ENCODE measurements at places on chromosomes 2 and 18. TPM values are rescaled to one million over a fixed set of nuclear protein-coding genes. Genes with fewer than 3 reads are reported as not detected.

Gene PTGR3
- 14.5 TPM for total RNA-seq

Gene CDCA7
- total RNA-seq: 3.1 TPM

Gene ARL4C
- 7.5 TPM for total RNA-seq

Gene TMEM198
- 3.4 TPM for total RNA-seq

Gene ABCB11
- not detected for total RNA-seq

Gene TBR1
- not detected for total RNA-seq

Gene KANSL1L
- total RNA-seq: 28.3 TPM

Gene EPAS1
- total RNA-seq: 489 TPM

Gene TCF7L1
- total RNA-seq: 0.33 TPM

Gene SIX2
- 2.0 TPM for total RNA-seq

Gene RNF181
- total RNA-seq: 125 TPM

Gene POTEJ
- not detected for total RNA-seq

Gene LGALSL
- total RNA-seq: 3.1 TPM

Gene CDK5R2
- not detected for total RNA-seq

Gene ACKR3
- total RNA-seq: 202 TPM

Gene GALNT13
- 48.7 TPM for total RNA-seq

Gene MAP2
- 1.5 TPM for total RNA-seq

Gene CRYGC
- total RNA-seq: not detected

Gene CFAP65
- not detected for total RNA-seq

Gene SH2D6
- under 0.01 TPM for total RNA-seq

Gene NAT8
- total RNA-seq: not detected

Gene PLGLB1
- total RNA-seq: 1.1 TPM

Gene LOXL3
- not detected for total RNA-seq

Gene FHOD3
- not detected for total RNA-seq

Gene UGT1A8
- not detected for total RNA-seq

Gene GKN2
- not detected for total RNA-seq

Gene PPP1R1C
- 5.5 TPM for total RNA-seq

Gene GCG
- not detected for total RNA-seq

Gene SALL3
- total RNA-seq: 0.11 TPM

Gene HOXD12
- total RNA-seq: not detected

Gene SCYGR4
- not detected for total RNA-seq

Gene CD8B
- not detected for total RNA-seq

Gene ALPP
- 19.2 TPM for total RNA-seq

Gene TUBA3E
- 0.22 TPM for total RNA-seq

Gene MALL
- 2.9 TPM for total RNA-seq

Gene GYPC
- total RNA-seq: 207 TPM

Gene B3GNT7
- total RNA-seq: 0.65 TPM

Gene C2orf66
- 0.11 TPM for total RNA-seq

Gene ATOH8
- total RNA-seq: 0.39 TPM

Gene IL36RN
- 8.6 TPM for total RNA-seq

Gene KCNS3
- total RNA-seq: 0.11 TPM

Gene ADD2
- total RNA-seq: not detected

Gene NAPG
- 28.3 TPM for total RNA-seq

Gene DNER
- 7.9 TPM for total RNA-seq

Gene NEU4
- total RNA-seq: not detected

Gene LOXHD1
- total RNA-seq: not detected

Gene MYL1
- total RNA-seq: not detected

Gene MOCOS
- total RNA-seq: 0.39 TPM

Gene UGT1A3
- total RNA-seq: 0.43 TPM

Gene SLC16A14
- 0.11 TPM for total RNA-seq

Gene UGT1A6
- 0.79 TPM for total RNA-seq

Gene EHD3
- 10.2 TPM for total RNA-seq
